ENCODE measurements at places on chromosomes 12 and 14.
A peak's percentile ranks its signal among the peaks of the same experiment; 100 is the strongest.

- DNase-seq, result no peak
These were observed 771.6 kb downstream of the RPS29 start for GRCh38 chr14:48814562-48814961.

GRCh38 chr12:10641735-10642500 lies 28.5 kb upstream of the MAGOHB start:
- DNase-seq, result no peak

GRCh38 chr14:63642229-63642611 lies 549 bp upstream of the WDR89 start:
- DNase-seq, result peak; percentile 99

DNA sequence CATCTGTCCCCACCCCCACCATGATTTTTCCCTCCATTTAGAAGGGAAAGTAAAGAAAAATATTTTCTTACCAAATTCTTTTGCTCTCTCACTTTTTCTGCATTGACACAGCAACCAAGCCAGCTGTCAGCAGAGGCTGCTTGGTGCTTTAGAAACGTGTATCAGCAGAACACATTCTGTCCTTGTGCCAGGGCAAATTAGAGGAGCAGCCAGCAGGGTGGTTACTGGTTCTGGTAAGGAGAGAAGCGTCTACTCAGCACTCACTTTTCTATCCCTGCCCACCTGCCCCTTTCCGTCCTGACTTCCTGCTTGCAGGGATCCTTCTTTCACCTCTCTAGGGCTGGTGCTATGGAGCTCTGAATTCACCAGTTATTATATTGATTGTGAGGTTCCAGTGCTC lies 327.5 kb upstream of the PDE3A start:
- peak; percentile 9 for DNase-seq

DNA sequence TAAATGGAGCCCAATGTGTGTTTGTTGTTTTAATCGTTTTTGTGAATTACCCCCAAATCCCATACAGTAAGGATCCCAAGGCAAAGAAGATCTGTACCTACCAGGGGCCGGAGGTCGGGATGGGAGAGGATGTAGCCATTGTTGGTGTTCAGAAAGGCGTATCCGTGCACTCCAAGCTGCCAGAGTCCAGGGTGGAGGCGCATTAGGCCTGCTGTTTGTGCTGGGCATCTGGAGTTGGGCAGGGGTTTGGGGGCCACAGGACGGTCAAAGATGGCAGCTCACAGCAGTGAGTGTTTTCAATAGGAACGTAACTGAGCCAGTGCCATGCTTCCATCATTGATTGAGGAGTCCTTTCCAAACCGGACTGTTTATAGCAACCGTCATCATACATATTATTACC lies 40.2 kb downstream of the CACNA2D4 start:
- no peak for DNase-seq

DNA sequence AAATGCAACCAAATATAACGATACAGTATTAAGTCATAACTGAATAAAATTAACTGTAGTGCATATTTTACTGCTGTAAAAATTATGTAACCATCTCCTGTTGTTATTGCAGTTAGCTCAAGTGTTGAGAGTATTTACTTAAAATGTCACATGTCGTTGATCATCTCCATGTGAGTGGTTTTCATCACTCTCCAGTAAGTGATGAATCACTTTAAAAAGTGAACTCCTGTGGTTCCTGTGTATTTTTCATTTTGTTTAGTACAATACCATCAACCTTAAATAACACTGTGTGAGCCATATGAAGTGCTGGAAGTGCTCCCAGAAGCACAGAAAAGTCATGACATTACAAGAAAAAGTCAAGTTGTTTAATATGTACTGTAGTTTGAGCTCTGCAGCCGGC lies 104.7 kb upstream of the SLCO1B1 start:
- no peak for DNase-seq

- no peak for DNase-seq
These were observed 705 bp upstream of the CHGA start for GRCh38 chr14:92922155-92922735.

- no peak for DNase-seq
These were observed 48.7 kb downstream of the CCDC88C start for GRCh38 chr14:91368776-91369416.
